ENCODE measurements at places on chromosomes 6 and 20.
A peak's percentile ranks its signal among the peaks of the same experiment; 100 is the strongest.

GRCh38 chr20:38633577-38634093 is 32.0 kb downstream of the ARHGAP40 start:
- no peak for DNase-seq

DNA sequence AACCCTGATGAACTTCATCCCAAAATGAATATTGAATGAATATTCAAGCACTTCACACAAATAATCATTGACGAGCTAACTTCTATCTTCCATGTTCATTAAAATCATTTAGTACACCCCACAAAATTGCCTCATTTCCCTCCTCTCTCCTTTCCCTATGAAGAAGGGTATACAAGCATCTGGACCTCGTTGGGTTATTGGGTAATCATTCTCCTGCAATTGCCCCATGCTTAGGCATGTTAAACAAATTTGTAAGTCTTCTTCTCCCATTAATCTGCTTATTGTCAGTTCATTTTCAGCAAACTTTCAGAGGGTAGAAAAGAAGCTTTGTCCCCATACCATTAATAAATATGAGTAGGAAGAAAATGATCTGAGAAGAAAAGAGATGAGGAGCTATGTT is 27.6 kb downstream of the PRKN start:
- no peak for DNase-seq

DNA sequence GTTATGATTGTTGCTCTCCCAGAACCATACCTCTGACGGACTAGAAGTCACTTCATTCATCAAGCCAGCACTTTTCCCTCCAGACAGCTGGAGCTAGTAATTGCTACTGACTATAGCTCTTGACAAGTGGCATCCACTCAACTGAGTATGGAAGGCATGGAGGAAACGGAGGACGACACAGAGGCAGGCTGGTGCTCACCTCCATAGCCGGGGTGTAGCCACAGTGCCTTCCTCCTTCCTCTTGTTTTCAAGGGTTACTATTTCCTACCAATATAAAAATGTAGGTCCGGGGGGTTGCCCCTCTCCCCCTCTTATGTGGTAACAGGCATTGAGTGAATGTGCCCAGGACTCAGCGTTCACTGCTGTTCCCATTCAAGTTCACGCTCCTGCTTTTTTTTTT is 23.5 kb upstream of the FOXC1 start:
- no peak for DNase-seq

- DNase-seq: no peak
Observed at GRCh38 chr6:53035549-53036213, 29.5 kb upstream of the FBXO9 start.

- peak; percentile 2 for DNase-seq
Observed at GRCh38 chr20:62143957-62144825, 622 bp downstream of the SS18L1 start.

GRCh38 chr6:11994875-11995461 is 17.1 kb upstream of the HIVEP1 start:
- no peak for DNase-seq

- DNase-seq: no peak
Observed at GRCh38 chr6:53643481-53643965, 22.0 kb downstream of the KLHL31 start.

DNA sequence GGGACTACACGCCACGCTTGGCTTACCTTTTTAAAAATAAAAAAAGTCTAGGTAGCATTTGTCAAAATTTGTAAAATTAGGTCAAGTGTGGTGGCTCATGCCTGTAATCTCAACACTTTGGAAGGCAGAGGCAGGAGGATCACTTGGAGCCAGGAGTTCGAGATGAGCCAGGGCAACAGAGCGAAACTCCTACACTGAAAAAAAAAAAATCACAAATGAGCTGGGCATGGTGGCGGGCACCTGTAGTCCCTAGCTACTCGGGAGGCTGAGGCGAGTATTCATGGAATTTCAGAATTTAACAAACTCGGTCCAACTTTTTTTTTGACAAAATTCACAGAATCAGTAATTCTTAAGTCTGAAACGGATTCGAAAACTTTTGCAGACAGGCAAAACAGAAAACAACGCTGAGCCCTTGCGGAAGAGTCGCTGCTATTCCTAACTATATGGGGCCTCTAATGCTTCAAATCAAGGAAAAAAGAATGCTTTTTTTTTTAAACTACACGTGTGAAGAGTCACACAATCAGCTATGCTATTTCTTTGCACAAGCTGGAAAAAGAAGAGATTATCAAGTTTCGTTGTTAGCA is 62.9 kb downstream of the GTF2H5 start:
- no peak for DNase-seq

- no peak for DNase-seq
Observed at GRCh38 chr6:2476376-2476775, 231.0 kb upstream of the GMDS start.

DNA sequence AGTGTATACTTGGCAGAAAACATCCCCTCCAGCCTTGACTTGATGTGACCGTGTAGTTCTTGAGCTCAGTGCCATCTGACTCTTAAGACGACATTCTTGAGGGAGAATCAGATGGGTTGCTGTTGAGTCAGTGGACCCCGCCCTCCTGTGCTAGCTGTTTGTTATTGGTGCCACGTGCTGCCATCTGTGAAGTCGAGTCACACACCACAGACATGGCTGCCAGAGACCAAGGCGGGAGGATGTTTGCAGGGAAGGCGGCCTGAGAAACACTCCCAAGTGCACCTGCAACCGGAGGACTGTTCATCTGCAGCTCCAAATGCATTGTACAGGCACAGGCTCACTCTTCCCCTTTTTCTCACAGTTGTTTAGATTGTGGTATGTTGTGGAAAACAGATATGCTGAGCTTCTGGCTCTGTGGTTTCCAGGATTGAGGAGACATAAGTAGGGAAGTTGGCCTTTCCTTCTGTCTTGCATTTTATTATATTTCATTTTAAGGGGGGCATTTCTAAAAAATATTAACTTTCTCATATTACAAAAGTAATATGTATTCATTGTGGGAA is 345.3 kb upstream of the ZFP64 start:
- no peak for DNase-seq

GRCh38 chr6:32153564-32154513 is at the start of gene PPT2:
Gene PPT2 (plus strand): TSS chr6:32154141. CDS start chr6:32154595, 454 bp downstream.
- DNase-seq: peak; percentile 90

DNA sequence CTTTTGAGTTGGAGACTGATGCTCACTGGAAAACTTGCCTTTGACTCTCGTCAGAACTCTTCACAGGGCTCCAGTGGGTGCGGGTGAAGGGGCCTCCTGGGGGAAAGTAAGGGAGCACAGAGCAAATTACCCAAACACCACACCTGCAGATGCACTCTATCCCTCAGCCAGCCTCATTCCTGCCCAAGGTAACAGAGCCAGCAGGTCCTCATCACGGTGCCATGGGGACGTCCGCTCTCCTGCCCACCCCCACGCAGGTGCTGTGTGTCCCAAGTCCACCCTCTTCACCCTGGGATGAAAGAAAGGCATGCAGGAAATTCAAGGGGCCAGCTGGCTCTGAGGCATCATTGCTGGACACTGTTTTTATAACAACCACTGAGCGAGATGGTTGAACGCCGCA is 269.0 kb downstream of the SMOC2 start:
- no peak for DNase-seq

- no peak for DNase-seq
Observed at GRCh38 chr20:50918403-50918802, 12.8 kb downstream of the ADNP start.

DNA sequence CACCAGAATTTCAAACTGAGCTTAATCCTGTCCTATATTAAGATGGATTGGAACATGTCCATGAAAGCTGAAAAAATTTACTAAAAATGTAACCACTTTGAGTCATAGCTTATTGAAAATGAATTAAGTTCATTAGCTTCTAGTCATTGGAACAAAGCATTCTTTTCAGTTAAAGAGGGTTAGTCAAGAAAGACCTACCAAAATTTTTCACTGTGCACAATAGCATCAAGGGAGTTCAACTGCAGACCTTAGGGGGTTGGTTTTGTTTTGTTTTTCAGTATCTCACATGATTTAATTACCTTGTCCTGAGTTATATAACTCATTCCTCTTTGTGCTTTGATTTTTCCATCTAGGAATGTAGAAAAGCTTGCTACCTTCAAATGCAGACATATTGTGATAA is 2.8 kb downstream of the SLC2A12 start:
- no peak for DNase-seq

DNA sequence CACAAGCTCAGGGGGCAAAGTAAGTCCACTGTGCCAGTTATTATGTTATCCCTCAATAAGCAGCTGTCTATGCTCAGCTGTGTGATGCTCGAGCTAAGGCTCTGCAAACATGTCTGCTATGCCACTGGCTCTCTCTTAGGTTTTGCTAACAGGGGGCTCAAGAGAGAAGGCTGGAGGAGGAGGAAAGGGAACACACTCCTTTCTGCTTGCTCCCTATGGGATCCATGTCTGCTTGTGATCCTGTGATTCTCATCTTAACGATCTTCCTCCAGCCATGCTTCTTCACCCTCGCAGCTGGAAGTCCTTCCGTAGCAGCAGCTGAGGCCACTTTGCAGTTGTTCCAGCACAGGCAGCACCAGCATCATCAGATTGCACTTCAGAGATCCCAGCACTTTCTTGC is 37.0 kb upstream of the IGF2R start:
- no peak for DNase-seq

GRCh38 chr6:166277018-166277417 is 31.2 kb downstream of the PRR18 start:
- DNase-seq: peak; percentile 87

GRCh38 chr6:5190507-5190906 is 70.2 kb downstream of the LYRM4 start:
- no peak for DNase-seq

GRCh38 chr20:47620808-47621805 is 119.4 kb downstream of the NCOA3 start:
- peak; percentile 36 for DNase-seq

DNA sequence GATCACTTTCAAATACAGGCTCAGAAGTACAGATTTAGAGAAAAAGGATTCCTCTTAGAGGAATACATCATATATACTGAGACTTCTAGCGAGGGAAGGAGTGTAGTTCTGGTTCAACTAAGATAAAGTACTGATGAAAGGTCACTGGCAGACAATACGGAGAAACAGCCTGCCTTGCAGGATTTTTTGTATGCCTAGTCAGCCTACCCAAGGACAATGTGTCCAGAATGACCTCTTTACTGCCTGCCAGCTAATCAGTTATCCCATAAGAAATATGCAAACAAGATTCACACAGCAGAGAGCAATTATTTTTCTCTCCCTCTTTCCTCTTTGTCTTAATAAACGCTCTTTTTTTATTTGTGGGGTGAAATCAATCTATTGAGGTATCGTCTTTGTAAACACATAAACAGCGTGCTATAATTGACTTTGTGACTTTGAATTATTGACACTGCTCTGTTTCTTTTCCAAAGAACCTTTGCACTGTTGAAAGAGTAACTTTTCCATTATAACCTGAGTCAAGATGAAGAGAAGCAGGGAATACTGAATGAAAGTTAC is 1.4 kb upstream of the TSPYL4 start:
- DNase-seq: no peak

DNA sequence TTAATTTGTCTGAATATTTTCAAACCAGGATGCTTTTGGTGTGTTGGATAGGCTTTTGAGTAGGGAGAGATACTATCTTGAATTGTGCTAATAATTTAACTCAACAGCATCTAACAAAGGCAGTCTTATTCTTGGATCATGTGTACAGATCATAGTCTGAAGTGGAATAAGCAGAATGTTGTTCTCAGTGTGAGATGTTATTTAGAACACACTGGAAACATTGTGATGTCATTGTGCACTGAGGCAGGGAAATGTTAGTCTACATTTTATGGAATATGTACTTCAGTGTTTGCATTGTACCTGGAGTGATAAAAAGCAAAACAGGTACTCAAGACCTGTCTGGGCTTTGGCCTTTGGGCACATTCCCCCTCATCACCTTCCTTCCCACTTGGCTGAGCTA is 35.0 kb downstream of the RNF144B start:
- DNase-seq: no peak

DNA sequence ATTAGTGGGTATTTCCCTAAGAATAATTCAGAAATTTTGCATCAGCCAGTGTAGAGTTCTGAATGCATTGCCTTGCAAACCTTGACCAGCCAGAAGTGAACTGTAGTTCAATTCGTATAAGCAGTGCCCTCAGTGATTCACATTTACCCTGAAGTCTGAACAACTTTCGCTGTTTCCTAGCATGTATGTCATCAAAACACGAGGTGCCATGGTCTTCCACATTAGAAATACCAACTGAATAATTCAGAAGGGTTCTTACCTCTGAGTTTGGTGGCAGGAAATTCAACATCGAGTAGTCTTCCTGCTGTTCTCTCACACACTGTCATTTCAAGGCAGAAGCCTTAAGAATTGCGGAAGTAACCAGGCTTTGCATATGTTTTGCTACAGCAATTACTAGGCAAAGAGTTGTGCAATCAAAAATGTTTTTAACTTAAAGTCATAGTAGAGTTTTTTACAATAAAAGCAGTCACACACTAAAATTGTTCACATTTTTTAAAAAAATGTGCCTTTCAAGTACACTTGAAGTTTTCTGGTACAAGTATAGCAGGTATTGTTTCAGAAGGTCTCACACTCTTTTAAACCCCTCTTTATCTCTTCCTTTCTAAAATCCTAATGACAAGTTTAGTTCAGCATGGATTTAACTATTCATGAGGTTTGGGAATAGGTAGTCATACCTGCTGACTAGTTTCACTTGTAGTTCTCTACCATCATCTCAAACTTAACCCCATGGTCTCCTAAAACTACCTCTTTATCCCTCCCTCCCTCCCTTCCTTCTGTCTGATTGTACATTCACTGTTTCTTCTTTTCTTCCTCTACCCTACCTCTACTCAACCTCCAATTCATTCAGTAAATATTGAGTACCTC is 118.3 kb downstream of the STXBP5 start:
- DNase-seq: no peak

GRCh38 chr20:44728801-44729443 is 13.8 kb downstream of the CCN5 start:
- peak; percentile 12 for DNase-seq

GRCh38 chr6:33193619-33194018 is 1.4 kb upstream of the COL11A2 start:
- no peak for DNase-seq
